ENCODE measurements at places on chromosomes 4 and X.

GRCh38 chr4:138910914-138911336, 104.7 kb upstream of the NOCT start:
- DNase-seq, result peak; percentile 44

DNA sequence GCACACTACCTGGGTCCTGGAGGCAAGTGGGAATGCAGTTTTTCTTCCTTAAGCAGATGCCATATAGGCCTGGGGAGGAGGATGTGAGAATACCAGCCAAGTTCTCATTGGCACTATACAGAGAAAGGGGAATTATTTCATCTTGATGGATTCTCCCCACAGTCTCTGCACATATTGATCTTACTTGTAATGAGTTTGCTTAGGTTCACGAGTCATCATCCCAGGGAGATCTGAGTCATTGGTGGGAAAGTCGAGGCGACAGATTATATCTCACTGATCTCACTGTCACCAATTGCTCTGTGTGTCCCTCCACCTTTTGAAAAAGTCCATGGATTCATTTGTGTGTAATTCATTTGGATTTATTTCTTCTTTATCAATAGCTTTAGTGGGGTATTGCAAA, 156.8 kb downstream of the AR start:
- DNase-seq, result no peak

DNA sequence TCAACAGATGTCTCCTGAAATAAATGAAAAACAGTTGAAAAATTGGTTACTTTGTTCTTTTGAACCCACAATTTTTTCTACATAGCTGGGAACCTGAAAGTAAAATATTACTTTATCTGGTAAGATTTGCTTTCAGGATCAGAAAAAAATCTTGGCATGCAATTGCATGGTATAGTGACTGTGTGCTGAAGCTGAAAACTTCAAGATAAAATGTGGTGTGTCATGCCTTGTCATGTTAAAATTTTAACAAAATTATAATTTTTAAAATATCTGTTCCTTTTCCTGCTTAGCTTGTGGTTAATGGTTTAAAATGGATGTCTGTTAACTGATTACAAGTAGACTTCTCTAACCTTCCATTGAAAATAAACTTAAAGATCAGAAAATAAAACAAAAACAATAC, 904.8 kb downstream of the PDHA2 start:
- no peak for DNase-seq

GRCh38 chr4:87422104-87423052, at the start of gene NUDT9:
NUDT9 (plus strand) TSS chr4:87422573; CDS start chr4:87422906, 333 bp downstream.
- peak; percentile 38 for DNase-seq

DNA sequence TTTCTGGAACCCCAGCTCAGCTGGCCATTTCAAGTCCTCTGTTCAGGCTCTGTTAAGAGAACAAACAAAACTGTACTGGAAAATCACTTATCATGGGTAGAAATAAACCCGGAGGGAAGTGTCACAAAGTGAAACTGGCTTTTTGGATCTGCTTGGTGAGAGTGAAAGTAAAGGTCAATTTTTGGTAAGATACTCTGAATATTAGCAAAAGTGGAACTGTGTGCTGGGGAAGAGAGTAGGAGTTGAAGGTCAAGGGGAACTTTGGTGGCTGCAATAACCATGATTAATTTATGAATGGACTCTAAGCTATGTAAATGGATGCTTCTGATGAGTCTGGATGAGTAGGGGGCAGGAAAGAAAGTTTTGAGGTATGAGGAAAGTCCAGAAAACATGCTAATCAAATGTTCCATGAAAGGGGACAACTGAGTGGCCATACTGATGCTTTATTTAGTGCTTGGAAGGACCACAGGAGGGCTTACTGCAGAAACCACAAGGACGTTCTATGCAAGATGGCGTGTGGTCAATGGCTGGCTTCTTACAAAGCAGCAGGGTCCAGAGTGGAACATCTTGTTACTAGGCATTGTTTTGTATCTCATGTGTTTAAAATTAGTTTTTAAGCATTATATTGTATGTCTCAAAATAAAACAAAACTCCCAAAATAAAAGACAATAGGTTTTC, 36.8 kb upstream of the TNIP3 start:
- DNase-seq, result no peak

Measured in HuH-7 (cell line).